ENCODE measurements at places on chromosomes 4 and X.

DNA sequence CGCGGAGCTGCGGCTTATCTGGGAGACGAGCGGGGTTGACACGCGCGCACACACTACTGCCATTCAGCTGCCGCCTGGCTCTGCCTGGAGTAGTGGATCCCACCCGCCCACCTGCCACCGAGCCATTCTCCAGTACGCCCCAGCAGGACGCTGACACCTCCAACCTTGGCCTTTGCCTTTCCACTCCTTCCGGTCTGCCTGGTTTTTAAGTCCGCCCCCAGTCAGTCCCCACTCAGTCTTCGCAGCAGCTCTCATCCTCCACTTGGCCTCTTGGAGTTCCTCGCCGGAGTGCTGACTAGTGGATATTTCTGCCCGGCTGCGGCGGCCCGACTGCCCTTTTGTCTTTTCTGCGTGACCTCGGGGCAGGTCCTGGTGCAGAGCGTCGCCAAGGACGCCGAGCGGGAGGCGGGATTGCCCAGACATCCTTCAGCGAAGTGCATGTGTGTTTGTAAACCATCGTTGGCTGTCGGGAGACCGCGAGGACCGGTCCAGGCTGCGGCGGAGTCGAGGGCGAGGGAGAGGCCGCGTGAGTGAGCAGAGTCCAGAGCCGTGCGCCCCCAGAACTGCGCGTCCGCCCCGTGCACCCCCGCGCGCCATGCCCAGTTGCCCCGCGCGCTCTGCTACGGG is 1.1 kb downstream of the SLIT2 start:
- DNase-seq = no peak

DNA sequence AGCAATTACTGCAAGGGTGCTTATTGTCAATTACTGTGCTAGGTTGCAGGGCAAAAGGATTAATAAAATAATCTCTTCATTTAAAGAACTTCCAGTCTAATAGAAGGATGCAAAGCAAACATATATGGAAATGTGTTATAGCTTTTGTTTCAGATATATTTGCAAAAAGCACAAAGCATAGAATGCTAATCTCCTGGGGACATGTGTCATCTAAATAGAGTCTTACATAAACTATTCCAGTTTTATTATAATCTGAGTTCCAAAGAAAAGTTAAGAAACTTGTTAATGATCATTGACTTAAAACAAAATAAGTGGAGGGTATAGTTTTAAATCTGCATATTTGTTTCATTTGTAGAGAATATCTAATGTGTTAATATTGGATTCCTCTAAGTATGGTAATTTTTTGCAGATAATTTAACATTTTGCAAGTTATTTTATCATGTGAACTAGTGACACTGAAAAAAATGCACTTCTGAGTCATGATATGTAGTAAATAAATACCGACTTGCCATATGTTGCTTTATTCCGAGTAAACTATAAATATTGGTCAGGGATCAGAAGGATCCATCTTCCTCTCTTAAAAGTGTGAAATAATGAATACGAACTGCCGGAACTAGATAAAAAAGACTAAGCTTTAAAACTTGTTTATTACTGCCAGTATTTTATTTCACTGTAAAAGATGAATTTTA is 231.9 kb upstream of the FAT4 start:
- DNase-seq = no peak

- no peak for DNase-seq
Observed at GRCh38 chr4:145351922-145352321, 129.7 kb upstream of the SMAD1 start.

DNA sequence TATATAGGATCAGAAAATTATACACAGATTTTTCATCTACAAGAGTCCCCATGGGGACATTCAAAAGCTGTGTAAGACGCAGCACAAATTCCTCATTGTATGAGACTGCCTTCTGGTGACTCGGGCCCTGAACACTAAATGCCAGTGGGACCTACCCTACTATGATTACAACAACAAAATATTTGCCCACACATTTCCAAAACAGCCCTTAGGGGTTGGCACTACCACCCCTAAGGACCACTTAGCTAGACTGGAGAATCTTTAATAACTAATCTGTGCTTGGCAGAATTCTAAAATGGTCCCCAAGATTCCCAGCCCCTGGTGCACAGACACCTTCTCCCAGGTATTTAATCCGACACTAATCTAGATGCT is 29.1 kb downstream of the UCHL1 start:
- no peak for DNase-seq

- no peak for DNase-seq
Observed at GRCh38 chrX:140040386-140040785, 75.1 kb upstream of the CXorf66 start.

DNA sequence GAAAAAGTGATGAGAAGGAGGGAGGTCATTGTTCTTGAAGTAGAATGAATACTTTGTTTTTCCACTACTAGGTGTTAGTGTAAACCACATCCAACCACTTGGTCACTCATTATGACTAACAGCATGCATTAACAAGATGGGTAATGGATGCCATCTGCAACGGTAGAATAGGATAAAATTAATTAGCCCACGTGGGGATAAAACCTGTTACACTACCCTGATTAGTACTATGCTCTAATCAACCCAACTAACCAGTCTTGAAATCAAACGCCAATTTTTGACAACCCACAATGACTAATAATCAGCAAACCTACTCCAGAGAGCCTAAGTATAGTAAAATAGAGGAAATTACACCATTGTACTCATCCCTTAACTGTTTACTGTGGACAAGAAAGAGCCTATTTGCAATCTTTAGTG is 93.4 kb upstream of the MCF2 start:
- DNase-seq = no peak

- no peak for DNase-seq
Observed at GRCh38 chr4:185196437-185196836, 7.4 kb downstream of the CFAP97 start.

- no peak for DNase-seq
Observed at GRCh38 chr4:14984448-14984847, 17.8 kb upstream of the CPEB2 start.

DNA sequence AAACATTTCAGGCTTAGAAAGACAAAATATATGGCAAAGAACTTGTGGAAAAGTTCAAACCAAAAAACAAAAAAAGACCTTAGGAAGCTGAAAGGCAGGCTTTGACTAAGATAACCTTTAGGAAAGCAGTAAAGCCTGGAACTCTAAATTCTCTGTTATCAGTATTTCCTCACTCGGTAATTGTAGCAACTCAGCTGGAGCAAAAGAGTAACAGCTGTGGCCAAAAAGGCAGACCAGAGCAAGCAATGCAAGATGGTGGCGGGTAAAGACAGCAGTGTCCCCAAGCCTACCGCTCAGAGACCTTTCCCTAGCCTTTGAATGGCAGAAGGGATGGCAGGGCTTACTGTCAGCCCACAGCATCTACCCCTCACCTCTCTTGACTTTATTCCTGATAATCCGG is 63.1 kb upstream of the KLHL13 start:
- no peak for DNase-seq

DNA sequence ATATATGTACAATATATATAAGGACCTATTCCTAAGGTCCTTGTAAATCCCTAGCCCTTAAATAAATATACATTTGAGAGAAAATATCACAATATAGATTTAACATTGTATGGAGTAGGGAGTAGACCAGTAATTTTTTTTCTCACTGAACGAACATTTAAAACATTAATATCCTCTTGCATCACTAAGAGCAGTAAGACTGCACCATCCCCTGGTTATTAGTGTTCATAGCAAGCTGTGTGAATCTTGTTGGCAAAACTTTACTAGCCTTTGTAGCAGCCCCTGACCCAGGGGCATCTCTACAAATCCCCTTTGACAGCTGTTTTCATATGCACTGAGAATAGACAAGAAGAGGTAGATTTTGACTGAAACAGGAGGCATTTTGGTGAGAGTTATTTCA is 146.5 kb downstream of the IL1RAPL2 start:
- DNase-seq = no peak

- DNase-seq = no peak
Observed at GRCh38 chrX:31287861-31288260, 216.0 kb upstream of the FTHL17 start.

DNA sequence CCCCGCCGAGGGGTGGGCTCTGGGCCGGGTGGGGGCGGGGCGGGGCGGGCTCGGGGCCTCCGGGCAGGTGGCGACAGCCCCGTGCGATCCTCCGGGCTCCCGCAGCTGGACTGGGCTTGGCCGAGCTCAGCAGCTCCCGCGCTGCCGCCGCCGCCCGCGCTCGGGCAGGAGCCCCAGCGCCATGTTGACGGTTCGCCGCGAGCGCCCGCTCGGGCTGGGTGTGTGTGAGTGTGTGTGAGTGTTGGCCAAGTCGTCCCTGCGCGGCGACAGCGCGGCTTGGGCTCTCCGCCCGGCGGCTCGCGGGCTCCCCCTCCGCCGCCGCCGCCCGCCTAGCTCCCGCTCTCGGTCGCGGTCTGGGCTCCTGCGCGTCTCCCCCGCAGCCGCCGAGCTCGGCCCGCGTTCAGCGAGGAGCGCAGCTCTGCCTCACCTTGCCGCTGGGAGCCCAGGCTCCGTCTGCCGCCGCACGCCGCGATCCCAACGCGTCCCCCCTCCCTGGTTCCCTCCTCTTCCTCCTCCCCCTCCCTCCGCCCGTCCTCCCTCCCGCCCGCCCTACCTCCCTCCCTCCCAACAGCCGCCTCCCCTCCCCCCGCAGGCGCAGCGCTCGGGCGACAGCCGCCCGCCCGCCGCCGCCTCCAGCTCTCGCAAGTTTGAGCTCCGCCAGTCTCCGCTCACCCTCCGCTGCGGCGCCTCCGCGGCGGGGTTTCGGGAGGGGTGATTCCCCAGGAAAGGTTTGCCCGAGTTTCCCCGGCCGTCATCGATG is at the start of gene BCOR:
BCOR (minus strand) TSS at position 455 of the 760 bp plus-strand sequence. CDS start 20,029 bp downstream, outside the sequence.
- DNase-seq = peak; percentile 46

DNA sequence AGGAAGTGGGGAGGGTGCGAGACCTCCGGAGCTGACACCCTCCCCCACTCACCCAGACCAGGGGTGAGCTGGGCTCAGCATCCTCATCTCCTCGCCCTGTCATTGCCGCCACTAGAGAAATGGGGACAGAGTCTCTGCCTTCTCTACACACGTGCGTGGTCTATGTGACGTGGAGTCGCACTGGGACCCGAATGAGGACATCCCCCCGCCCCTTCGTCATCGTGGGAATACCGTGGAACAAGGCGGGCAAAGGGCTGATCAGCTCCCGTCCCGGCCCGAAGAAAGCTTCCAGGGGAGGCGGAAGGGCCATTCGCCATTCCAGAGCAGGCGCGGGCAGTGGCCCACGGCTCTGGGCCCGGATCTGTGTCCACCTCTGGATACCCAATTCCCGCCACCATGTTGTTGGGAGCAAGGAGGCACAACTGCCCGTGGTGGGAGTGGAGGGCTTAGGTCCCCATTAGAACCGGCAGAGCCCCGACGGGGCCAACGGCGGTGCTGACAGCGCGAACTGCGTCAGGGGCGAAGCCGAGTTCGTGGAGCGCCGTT is 12.0 kb downstream of the HMX1 start:
- no peak for DNase-seq

DNA sequence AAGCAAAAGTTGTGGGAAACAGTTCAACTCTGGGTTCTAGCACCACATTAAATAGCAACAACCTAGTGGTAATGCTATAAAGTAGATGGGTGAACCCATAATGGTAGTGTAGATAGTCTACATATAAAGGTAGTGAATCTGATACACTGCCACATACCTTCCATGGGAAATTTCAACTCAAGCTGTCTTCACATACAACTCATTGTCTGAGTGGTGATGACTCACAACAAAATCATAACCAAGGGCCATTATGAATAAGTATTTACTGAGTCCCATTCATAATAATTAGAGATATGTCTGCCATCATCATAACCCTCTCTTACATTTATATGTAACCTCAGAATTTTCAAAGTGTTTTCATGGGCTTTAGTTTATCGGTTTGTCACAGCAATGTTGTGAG is 34.8 kb downstream of the EGF start:
- DNase-seq = no peak

- DNase-seq = no peak
Observed at GRCh38 chrX:38886112-38886511, 84.9 kb downstream of the MID1IP1 start.

GRCh38 chr4:111959222-111959621 is 186.0 kb upstream of the FAM241A start:
- DNase-seq = no peak

- DNase-seq = no peak
Observed at GRCh38 chr4:7389101-7389701, 45.5 kb downstream of the PSAPL1 start.

DNA sequence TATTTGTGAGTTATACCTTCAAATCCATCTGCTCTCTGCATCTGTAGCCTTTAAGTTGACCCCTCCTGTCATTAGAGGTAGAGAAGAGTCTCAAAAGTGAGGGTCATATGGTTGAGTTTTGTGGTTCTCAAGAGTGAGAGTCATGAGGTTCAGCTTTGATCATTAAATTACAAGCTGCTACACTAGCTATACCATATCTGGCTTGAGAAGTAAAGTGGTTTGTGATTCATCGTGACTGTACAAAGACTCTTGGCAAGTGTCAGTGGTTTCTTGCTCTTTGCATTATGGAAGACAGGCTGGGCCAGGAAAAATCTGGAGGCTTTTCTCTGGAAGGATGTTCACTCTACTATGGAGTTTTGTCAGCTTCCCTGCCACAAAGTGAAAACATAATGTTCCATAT is 170.6 kb downstream of the ZC4H2 start:
- no peak for DNase-seq

- DNase-seq = no peak
Observed at GRCh38 chr4:3830774-3831528, 64.8 kb downstream of the ADRA2C start.

DNA sequence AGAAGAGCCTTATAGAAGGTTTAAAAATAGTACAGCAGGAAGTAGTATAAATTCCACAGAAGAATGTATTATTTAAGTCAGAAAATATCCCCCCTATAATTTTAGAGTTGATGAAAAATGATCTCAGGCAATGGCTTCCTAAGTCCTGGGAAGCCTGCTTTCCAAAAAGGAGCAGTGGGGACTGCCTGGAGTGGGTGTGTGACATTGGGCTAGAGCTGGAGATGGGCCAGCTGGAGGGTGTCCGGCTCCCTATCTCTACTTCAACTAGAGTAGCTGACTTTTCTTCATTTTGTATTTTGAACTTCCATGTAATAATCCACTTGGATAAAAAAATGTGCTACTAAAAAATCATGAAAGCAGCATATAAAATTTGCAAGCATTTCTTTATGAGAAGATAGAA is 253.9 kb downstream of the ANK2 start:
- DNase-seq = no peak

GRCh38 chr4:40843696-40844095 is 93.9 kb downstream of the NSUN7 start:
- DNase-seq = no peak

GRCh38 chrX:154317391-154317995 is 21.9 kb downstream of the TKTL1 start:
- no peak for DNase-seq

GRCh38 chr4:40672528-40673522 is 43.2 kb upstream of the RBM47 start:
- DNase-seq = no peak

GRCh38 chr4:113040793-113041192 is 8.7 kb upstream of the ANK2 start:
- DNase-seq = no peak

DNA sequence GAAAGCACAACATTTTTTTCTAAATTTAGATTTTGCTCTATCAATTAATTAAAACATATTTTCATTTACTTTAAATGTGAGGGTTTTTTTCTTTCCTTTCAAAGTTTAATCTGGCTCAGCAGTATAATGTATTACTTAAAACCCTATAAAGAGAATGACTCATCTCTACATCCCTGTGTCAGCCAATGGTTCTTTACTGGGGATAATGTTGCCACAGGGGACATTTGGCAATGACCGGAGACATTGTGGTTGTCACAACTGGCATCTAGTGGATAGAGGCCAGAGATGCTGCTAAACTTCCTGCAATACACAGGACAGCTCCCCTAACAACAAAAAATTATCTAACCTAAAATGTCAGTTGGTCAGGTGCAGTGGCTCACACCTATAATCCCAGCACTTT is 53.8 kb downstream of the SYNPO2 start:
- DNase-seq = no peak

- DNase-seq = no peak
Observed at GRCh38 chr4:11704186-11704830, 275.6 kb upstream of the HS3ST1 start.

Data from substantia nigra (tissue), 51 donors.